Activated T-cell treated with anti-CD3 and anti-CD28 coated beads for 4 hours (primary cell): ENCODE measurements at places on chromosomes 1 and 21.

- no peak for DNase-seq
Measured at GRCh38 chr1:64814427-64814826, 69.6 kb downstream of the RAVER2 start.

GRCh38 chr1:169914531-169914930 lies 20.8 kb upstream of the SCYL3 start:
- DNase-seq, result no peak

DNA sequence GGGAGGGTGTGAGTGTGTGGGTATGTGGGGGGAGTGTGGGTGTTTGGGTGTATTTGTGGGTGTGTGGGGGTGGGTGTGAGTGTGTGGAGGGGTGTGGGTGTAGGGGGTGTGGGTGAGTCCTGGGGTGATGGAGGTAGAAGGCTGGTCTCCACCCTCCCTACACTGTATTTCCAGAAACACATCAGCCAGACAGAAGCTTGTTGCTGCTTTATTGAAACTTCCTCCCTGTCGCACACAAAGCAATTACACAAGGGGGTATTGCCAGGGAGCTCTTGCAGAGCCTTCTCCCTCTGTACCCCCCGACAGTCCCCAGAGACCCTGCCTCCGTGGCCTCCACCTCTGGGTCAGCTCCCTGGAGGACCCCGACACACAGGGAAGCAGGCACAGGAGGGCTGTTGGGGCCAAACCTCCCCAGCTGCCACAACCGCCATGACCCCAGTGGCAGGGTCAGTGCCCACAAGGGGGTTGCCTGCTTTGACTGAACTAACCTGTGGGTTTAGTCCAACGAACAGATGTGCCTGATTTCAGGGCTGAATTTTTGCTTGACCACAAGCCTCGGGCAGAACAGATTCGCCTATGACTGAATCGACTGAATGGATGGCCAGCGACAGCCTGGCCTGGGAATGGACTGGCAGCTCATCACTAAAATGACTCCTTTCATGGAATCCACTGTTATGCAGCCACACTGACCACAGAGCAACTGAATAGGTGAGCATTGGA lies 9.1 kb upstream of the MATN1 start:
- DNase-seq, result no peak

GRCh38 chr1:76203127-76203526 lies 128.6 kb downstream of the ST6GALNAC3 start:
- no peak for DNase-seq

- DNase-seq, result no peak
Measured at GRCh38 chr1:68328490-68328889, 96.2 kb upstream of the WLS start.

DNA sequence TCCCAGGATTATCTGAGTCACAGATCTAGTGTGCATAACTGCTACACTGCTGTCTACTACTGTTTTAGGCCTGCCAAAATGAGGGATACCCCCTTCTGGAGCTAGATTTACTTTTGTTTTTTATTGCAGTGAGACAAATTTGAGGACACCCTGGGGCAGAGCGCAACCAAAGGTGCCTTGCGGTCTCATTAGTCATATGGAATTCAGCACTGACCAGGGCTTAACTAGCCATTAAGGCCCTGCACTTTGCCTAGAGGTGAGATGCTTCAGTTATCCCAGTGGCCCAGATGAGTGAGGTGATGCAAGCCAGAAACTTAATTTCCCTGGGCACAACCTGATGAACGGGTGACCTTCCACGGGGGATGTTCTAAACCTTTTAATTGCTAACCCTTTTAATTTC lies 998 bp upstream of the SPAG17 start:
- no peak for DNase-seq

DNA sequence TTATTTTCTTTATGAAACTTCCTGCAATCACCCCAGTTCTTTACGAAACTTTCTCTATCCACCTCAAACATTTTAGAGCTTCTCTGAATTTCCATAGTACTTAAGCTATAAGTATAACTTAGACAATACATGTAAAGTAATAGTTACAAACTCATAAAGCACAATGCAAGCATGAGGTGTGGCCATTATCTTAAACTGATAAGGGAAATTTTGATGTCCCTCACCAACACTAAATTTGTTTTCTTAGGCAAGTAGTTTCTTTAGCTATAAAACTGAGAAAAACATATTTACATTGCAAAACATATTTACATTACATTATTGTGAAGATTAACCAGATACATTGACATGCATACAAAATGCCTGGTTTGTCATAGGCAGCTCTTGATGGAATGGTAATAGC lies 146.4 kb upstream of the ATP1B1 start:
- no peak for DNase-seq

DNA sequence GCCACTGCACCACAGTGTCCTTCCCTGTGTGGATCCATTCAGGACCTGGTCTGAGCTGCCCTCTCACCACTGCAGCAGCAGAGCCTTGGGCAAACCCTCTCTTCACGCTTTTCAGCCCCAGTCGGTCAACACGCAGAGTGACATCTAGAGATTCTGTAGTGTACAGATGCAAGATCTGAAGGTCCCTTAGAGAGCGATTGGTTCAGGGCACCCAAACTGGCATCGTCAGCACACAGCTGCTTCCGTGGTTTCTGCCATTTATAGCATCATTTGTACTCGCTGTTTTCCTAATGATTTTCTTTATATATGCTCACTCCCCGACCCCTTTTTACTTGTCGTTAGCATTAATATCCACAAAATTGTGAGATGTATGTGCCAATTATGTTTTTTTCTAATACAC lies 1.5 kb upstream of the ASCL5 start:
- no peak for DNase-seq

DNA sequence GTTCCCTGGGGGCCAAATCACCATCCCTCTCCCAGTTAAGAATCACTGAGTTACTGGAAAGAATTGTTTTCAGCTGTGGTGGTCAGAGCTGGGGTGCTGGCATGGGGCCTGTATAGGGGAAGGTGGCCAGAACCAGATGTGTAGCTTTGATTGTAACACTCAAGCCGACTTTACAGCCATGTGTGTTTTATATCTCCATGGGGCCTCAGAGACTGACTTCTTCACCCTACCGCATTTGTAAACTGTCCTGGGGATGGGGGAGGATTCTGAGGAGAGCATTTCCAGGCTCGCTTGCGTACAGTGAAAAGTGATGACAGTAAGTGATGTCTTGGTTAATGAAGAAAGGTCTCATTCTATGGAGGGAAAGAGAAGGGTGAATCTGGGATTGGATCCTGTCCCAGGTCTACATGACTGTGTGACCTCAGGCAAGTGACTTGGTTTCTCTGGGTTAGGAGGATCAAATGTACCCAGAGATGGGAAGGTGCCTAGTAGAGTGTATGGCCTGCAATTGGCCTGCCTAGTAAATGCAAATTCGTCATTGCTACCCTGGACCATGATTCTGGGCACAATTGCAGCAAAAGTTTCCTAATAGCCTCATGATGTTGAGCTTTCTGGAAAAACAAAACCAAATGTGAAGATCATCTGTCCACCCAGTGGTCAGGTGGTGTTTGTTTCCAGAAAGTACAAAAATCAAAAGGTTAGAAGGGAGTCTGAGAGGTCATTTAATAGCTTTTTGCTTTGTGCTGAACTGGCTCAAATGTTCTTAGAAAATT lies 49.7 kb upstream of the RCC2 start:
- DNase-seq, result no peak

- DNase-seq, result no peak
Measured at GRCh38 chr1:31798433-31799195, 17.2 kb downstream of the SPOCD1 start.

DNA sequence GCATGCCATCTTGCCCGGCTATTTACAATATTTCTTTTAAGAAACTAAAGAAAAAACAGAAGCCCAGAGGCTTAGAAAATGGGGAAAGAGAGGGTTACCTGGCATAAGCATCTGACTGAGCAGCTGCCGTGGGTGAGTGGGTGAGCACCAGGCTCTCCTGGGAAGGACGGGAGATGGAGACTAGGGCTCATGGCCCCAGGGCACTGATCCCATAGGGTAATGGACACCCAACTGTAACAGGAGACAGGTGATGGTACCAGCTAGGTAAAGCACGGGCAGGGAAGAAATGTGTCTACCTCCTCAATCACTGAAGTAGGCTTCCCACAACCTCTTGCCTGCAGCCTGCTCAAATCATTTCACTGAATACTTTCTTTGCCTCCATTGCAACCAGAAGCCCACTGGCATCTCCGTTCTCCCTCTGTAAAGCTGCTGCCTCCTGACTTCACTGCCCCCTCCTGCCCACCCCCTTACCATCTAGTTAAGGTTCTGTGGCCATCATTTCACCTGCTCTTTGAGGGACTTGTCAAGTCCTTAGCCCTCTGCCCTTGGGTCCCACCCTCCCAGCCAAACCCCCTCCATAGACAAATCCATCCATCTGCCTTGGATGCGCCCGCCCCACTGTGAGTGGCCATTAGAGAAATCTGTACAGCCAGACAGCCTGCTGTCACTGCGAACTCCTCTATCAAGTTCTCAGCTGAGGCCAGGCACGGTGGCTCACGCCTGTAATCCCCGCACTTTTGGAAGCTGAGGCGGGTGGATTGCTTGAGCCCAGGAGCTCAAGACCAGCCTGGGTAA lies 6.2 kb downstream of the TMEM125 start:
- no peak for DNase-seq

GRCh38 chr1:7585216-7585907 lies 185.7 kb upstream of the VAMP3 start:
- DNase-seq, result no peak

DNA sequence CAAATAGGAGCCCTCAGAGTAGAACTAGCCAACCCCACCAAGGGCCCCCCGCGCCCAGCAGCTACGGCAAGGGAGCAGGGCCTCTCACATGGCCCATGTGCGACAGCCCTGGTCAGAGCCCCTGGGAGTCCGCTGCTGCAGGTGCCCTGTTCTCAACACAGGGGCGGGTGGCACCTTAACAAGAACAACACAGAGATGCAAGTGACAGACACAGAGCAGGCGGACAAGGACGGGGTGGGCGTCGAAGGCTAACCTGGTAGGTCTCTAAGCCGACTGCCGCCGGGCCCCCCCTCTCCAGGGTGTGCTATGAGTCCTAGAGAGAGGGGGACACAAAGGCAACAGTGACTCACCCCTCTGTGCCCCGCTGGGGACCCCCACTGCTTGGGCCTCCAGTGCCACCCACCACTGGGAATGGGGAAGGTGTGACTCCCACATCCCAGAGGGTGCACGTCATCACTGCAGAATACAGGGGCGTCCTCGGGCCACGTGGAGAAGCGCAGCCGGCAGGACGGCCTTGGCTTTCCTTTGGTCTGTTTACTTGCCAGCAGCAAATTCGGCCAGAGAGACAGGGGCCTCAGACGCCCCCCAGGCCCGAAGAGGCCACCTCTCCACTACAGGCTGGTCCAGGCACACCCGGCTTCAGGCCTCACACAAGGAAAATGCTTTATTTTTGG lies 44.8 kb downstream of the PRDM15 start:
- no peak for DNase-seq

DNA sequence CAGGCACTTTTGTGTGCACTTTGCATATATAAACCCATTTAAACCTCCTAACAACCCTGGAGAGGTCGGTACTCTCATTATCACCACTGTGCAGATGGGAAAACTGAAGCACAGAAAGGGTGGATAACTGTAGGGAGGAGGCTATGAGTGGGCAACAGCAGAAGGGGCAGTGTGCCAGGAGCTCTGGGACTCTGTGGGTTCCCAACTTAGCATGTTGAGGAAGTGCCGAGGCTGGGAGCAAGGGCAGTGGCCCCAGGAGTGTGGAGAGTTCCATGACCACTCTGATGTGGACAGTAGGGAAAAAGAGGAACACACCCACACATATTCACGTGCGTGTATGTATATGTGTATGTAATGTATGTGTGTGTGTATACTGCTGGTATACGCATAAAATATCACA lies 25.7 kb upstream of the KCNC4 start:
- no peak for DNase-seq

DNA sequence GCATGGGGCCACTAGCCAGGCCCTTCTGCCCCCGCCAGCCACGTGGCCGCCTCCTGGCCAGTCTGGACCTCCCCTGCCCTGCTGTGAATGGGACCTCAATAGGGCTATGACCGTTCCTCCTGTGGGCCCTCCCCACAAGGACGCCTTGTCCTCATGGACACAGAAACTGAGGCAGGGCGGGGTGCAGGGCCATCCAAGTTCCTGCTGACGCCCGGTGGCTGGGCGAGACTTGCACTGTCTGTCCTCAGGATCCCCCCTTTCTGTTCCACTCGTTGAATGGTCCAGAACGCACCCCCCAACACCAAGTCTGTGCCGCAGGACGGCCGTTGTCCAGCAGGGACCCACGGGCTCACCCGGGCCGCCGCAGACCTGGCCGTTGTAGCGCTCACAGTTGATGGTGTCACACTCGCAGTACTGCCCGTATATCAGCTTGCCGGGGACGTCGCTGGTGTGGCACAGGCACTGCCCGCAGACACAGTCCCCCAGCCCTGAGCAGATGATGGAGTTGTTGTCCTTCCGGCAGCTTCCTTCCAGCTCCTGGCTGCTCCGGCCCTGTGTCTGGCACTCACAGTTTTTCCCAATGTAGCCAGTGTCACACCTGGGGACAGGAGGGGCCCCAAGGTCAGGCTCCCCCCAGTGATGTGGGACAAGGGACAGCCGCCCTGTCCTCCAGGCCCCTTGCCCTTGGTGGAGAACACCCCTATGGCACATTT lies 16.3 kb upstream of the PTTG1IP start:
- DNase-seq, result no peak

DNA sequence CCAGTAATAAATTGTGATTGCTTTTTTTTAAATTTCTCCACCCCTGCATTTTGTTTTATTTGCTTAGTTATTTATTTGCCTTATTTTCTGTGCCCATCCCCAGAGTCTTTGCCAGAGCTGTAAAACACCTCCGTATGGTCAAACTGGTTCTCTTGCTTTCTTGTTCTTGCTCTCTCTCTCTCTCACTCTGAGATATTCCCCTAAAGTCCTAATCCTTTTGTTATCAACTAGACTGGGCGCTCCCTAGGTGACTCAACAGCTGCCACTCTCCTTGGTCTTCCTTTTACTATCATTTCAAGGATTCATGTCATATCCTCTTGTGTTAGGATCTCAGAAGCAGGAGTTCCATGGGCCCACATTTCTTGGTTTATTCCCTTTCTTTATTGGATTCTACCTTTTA lies 160.0 kb downstream of the PRDM2 start:
- no peak for DNase-seq

- peak; percentile 6 for DNase-seq
Measured at GRCh38 chr1:197868751-197869489, 33.5 kb upstream of the C1orf53 start.

DNA sequence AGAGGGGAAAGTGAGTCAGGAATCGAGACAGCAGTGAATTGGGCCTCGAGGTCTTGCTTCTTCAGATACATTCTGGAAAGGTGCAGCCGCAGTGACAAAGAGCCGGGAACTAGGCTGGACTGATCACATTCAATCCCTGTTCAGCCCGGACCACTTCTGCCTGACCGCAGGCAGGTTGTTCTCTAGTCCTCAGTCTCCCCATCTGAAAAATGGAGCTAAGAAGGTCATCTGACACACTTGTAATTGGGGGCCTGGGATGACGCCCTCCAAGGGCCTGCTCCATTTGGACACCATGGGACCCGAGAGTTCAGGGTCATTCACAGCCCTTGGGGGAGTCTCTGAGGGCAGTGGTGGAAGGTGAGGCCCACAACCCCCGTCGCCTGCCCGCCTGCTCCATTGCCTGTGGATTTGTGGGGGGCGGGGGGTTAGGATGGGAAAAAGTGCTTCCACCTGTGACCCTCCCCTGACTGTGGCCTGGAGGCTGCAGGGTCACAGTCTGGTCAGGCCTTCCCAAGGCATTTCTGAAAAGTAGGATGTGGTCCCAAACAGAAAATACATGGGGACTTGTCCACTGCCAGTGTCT lies 87.9 kb upstream of the CSF3R start:
- no peak for DNase-seq

GRCh38 chr1:182391362-182392049 lies at the start of gene GLUL:
TSS of gene GLUL (minus strand) at chr1:182391790. CDS start at chr1:182388737, 3,053 bp downstream.
- peak; percentile 49 for DNase-seq

- peak; percentile 42 for DNase-seq
Measured at GRCh38 chr1:183472488-183473216, at the start of gene SMG7. TSS of gene SMG7 (plus strand) at chr1:183472499. CDS start at chr1:183472621, 122 bp downstream.
